Pons (tissue), 1 donor: ENCODE measurements at places on chromosomes 6 and 20.

DNA sequence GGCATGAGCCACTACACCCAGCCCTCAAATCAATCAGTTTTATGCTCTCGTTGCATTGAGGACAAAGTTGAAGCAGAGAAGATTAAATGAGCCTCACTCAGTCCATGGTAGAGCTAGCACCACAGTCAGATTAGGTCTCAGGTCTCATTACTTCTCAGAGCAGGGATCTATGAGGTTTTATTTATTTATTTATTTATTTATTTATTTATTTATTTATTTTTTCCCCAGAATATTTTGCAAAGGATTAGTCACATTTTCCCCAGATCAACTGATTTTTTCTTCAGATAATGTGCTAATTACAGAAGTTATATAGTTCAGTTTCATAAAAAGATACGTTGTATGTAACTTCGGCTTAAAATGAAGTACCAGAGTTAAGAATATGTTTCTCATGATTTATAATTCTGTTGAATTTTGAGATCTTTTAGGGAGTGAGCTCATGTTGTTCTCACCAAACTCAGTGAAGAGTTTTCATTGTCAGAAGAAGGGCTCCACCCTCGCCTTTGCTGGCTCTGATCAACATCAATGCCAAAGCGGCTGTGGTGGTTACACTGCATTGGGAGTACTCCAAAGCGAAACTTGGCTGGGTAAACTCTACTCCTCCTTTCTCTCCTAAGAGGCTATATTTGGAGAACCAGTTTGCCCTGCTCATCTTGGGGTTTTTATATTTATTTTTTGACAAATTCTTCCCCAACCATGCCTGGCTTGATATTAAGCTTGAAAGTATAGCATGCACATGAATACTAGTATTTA is 12.9 kb upstream of the ID4 start:
- DNase-seq, result no peak

- no peak for DNase-seq
Measured at GRCh38 chr20:35395728-35396127, 16.0 kb downstream of the UQCC1 start.

GRCh38 chr6:157541618-157542413 is 160.8 kb downstream of the ZDHHC14 start:
- no peak for DNase-seq

- DNase-seq, result no peak
Measured at GRCh38 chr6:25026723-25027122, 91.0 kb upstream of the RIPOR2 start.

DNA sequence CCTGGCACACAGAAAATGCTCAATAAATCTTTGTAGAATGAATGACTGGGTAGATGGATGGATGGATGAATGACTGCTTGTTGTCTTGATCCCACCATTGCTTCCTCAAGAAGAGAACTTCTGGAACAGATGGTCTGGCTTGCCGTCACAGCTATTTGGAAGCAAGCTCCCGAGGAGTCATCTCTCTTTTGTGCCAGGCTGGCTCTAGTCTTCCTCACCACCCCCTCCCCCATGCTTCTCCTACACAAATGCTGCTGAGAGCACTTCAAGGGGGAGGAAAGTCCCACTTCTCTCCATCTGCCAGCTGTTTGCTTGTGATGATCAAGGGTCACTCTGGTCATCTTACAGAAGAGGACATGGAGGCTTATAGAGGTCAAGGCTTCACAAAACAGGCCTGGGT is 11.6 kb upstream of the KCNG1 start:
- no peak for DNase-seq

- peak; percentile 75 for DNase-seq
Measured at GRCh38 chr20:9617940-9618339, 103.5 kb downstream of the LAMP5 start.

GRCh38 chr6:150076196-150076893 is 7.4 kb upstream of the ULBP3 start:
- DNase-seq, result no peak

- DNase-seq, result no peak
Measured at GRCh38 chr6:33156561-33156960, 35.7 kb downstream of the COL11A2 start.

GRCh38 chr6:71347119-71347518 is 58.5 kb downstream of the OGFRL1 start:
- peak; percentile 79 for DNase-seq

GRCh38 chr6:135499441-135500340 is 2.2 kb upstream of the AHI1 start:
- no peak for DNase-seq

DNA sequence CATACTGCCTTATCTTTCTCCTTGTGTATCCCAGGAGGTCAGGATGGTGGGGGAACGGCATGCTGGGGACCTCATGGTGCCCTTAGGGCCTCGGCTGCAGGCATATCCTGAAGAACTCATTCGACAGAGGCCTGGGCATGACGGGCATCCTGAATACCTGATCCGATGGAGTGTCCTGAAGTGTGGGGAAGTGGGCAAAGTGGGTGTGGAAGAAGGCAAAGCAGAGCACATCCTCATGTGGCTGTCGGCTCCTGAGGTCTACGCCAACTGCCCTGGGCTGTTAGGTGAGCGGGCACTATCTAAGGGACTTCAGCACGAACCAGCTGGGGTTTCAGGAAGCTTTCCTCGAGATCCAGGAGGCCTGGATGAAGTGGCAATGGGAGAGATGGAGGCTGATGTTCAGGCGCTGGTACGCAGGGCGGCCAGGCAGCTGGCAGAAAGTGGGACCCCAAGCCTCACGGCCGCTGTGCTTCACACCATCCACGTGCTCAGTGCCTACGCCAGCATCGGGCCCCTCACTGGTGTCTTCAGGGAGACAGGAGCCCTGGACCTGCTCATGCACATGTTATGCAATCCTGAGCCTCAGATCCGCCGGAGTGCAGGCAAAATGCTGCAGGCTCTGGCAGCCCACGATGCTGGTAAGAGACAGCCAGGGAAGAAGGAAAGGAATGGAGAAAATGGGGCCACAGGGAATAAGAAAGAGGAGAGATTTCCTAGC is 2.4 kb downstream of the CUL9 start:
- DNase-seq, result no peak

DNA sequence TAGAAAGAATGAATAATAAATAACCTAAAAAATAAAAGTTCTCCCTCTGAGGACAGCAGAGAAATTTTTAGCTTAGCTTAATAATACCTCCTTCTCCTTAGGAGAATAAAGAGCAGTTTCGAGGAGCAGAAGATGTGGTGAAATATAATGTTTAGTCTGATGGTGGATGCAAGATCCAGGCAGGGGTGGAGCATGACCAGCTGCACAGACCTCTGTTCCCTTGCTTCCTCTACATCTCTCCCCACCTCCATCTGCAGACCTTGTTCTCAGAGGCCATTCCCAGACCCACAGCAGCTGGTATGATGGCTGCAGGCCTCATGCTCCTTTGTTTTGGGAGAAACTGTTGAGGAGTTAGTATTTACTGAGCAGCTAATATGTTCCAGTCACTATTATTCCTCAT is 1.5 kb downstream of the BTN3A2 start:
- DNase-seq, result no peak

DNA sequence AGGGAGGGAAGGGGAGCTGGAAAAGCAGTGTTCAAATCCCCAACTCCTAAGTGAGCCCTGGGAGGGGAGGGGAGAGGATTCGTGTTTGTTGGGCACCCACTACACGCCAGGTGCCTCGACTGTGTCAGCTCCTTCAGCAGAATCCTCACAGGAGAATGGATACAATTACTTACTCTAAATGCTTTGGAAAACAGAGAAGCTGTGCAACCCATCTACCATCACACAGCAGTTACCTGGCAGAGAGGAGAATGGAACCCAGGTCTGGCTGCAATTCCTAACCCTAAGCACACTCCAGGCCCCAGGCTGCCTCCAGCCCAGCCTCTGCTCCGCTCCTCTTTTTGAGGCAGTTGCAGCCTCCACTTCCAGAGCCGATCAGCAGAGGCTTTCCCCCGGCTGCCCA is 86.4 kb upstream of the PTPN1 start:
- no peak for DNase-seq

DNA sequence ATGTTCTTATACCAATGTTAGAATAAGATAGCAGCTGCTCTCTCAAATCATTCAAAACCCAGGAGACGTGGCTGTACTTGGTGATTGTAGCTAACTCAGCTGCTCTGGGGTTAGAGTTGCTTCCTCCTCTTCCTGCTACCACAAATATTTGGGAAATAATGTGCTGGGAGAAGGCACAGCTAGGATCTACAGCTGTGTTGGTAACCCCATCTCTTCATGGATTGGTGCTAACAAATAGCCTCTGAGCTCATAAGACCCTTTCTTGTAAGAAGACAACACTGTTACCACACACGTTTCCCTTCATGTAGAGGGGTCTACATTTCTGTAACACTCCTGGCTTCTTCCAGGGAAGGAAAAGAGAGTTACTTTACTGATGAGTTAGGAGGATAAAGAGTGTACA is 911.0 kb upstream of the CITED2 start:
- no peak for DNase-seq

GRCh38 chr6:225907-226306 is 66.4 kb upstream of the DUSP22 start:
- DNase-seq, result no peak

GRCh38 chr6:161152907-161153662 is 120.8 kb downstream of the AGPAT4 start:
- no peak for DNase-seq

- DNase-seq, result no peak
Measured at GRCh38 chr6:132725947-132726607, 12.2 kb upstream of the VNN1 start.

DNA sequence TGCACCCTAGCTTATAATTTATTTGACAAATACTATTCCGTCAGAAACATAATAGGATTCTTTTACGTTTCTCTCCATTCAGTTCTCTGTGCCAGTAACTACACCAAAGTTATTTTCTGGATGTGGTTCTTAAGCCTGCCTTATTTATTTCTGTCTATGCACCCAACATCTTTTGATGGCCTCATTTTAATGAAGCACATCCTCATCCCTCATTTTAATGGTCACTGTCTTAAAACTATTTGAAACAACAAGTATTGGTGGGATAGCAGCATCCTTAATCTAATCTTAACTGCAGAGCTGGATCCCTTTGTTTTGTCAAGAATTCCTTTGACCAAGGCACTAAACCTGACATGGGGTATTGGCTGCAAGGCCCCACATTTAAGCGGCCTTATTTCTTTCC is 11.0 kb downstream of the FAM135A start:
- DNase-seq, result no peak

GRCh38 chr20:31948008-31948407 is 3.8 kb downstream of the PDRG1 start:
- DNase-seq, result no peak

DNA sequence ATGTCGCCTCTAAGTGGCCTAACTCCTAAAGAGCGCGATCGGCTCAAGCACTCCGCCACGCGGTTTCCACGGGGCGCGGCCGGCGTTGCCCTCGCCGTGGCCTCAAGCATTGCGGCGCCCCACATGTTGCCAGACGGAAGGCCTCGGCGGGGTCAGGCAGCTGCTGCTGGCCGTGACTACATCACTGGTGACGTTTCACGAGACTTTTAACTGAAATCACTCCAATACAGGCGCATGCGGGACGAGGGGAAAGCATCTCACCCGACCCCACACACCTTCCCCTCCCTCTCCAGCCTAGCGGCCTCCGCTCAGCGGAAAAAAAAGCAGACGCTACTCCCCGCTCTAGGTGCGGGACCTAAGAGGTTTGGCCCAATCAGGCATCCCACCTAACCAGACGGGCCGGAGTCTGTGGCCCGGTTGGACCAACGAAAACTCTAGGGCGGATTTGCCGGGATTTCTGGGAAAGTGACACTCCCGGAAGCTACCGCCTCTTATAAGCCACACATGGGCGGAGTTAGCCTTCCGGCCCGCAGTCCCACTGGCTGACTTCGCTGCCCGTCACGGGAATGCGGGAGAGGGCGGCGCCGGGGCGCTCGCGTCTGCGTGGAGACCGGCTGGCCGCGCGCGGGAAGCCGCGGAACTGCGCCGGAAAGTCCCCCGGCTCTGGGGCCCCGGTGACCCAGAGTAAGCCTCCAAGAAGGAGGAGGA is at the start of gene NXT1:
NXT1 (plus strand) TSS at position 596 of the 708 bp plus-strand sequence. CDS start 3,251 bp downstream, outside the sequence.
- DNase-seq, result peak; percentile 99

DNA sequence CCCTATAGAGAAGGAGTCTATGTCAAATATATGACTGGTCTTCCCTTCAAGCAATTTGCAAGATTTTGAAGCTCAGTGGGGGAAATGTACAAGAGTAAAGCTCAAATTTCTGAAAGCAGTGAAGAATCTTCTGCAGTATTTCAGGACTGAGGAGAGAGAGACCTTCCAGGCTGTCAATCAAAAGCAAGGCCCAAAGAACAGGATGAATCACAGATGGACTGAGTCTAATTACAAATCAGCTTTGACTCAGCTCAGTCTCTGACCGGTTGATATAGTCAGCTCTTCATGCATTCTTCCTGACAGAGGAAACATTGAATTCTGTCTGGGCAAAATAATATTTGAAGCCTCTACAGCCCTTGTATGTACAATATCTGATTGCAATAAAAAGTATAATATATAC is 7.7 kb upstream of the HTR1B start:
- DNase-seq, result no peak

DNA sequence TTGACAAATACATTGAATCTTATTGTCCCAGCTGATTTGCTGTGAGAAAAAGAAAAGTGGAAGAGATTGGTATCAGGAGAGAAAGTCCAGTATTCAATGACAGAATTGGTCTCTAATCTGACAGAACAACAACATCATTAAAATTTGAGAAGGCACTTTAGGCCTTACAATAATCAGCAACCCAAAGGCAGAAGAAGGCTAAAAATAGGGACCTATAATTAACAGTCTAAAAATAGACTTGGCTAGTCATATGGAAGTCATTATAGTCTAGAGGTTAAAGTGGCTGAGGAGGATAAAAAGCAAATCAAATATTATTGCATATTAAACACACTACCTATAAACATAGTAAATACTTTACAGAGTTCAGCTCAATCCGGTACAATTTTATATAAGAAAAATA is 393.6 kb upstream of the JAG1 start:
- no peak for DNase-seq

DNA sequence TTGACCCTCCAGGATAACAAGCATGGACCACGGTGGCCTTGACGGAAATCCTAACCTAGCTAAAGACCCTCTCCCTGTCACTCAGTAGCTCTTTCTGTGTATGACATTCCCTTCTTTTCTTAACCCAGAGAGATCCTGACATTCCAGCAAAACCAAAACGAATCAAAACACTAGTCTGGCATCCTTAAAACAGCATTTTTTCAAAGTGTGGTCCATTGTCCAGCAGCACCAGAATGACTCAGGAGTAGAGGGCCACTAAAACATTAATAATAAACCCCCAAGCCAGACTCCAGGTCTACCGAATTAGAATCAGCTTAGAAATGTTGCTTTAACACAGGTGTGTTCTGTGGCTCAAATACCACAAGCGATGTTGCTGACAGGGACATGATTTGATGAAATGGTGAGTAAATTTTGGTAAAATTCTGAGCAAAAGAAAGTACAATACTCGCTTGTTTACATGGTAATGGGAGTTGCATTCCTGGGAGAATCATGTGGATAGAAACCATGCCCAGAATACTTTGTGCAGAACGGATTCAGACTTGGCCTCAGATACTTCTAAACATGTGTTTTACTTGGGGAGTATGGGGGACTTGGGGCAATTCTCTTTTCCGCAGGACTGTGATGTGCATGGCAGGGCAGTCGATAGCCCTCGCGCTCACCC is 174.2 kb upstream of the KCNG1 start:
- no peak for DNase-seq

GRCh38 chr6:36491378-36491965 is 48.7 kb downstream of the KCTD20 start:
- no peak for DNase-seq
